ENCODE measurements at places on chromosomes 2 and 18.

GRCh38 chr2:46814160-46814961 is 101.2 kb downstream of the MCFD2 start:
- no peak for DNase-seq

DNA sequence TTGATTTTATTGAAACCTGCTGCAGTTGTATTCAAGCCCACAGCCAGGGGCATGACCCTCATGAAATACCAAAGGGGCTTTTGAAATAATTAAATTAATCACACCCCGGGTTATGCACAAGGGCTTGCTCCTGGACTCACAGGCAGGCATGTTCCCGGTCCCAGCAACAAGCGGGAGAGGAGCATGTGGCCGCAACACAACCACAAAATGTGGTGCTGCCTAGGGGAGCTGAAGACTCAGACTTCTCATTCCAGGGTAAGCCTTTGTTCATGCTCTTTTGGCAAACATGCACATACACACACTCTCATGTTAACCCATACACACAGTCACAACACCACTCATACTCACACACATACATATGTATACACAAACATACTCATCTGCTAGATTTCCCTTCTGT is 233.7 kb upstream of the SMAD2 start:
- no peak for DNase-seq

DNA sequence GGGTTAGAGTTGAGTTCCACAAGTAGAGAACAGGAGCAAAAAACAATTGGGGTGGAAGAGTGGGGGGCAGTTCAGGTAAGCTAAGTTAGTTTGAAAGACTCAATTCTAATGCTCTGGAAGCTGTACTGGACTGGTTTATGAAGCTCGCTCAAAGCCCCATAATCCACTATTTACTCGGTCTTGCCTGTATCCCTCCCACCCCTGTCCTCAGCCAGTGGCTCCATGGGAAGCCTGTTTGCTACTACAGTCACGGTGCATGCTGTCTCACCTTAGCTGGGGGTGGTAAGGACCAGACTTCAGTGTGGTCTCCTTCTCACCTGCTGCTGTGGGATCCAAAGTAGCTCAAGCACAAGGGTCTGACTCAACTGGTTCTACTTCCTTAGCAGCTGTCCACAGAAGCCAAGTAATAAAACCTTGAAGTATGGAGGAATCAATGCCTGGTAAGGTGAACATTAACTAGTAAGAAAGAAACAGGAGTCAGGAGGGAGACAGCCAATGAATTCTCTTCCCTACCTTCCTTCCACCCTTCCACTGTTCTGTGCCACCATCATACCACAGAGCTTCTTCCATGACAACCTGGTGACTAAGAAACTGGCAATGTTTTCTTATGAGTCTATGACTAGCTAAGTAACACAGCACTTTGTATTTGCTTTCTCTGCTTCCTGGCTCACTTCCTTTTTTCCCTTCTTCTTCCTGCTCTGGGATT is 230.8 kb downstream of the SRBD1 start:
- no peak for DNase-seq

- no peak for DNase-seq
Measured at GRCh38 chr2:3959372-3959771, 256.0 kb downstream of the DCDC2C start.

DNA sequence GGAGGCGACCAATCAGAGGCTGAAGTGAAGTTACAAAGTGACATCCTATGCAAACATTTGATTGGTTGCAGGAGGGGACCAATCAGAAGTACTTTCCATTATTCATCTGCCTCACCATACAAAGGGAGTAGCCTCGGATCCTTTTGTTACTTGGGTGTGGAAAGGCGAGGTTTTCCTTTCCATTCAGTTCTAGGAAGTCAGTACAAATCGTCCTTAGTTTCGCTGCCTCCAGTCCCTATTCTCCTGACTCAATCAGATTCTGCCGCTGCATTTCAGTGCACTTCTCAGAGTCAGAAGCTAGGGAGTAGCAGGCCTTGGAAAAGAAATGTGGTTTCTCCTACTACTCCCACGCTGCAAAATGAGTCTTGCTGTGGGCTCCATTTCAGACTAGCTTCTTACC is 149.4 kb downstream of the DTNA start:
- no peak for DNase-seq

All from stimulated activated CD8-positive, alpha-beta memory T cell treated with anti-CD3 and anti-CD28 coated beads, Interleukin-7, amount 100 ng/mL, for 4 hours (primary cell).